ENCODE measurements at places on chromosomes 12 and 14.

- DNase-seq = no peak
These were observed 19.8 kb downstream of the ERG28 start for GRCh38 chr14:75640876-75641275.

- DNase-seq = no peak
These were observed 5.3 kb downstream of the KRT3 start for GRCh38 chr12:52790427-52791270.

GRCh38 chr12:76697849-76698248 is 66.1 kb upstream of the ZDHHC17 start:
- DNase-seq = no peak

DNA sequence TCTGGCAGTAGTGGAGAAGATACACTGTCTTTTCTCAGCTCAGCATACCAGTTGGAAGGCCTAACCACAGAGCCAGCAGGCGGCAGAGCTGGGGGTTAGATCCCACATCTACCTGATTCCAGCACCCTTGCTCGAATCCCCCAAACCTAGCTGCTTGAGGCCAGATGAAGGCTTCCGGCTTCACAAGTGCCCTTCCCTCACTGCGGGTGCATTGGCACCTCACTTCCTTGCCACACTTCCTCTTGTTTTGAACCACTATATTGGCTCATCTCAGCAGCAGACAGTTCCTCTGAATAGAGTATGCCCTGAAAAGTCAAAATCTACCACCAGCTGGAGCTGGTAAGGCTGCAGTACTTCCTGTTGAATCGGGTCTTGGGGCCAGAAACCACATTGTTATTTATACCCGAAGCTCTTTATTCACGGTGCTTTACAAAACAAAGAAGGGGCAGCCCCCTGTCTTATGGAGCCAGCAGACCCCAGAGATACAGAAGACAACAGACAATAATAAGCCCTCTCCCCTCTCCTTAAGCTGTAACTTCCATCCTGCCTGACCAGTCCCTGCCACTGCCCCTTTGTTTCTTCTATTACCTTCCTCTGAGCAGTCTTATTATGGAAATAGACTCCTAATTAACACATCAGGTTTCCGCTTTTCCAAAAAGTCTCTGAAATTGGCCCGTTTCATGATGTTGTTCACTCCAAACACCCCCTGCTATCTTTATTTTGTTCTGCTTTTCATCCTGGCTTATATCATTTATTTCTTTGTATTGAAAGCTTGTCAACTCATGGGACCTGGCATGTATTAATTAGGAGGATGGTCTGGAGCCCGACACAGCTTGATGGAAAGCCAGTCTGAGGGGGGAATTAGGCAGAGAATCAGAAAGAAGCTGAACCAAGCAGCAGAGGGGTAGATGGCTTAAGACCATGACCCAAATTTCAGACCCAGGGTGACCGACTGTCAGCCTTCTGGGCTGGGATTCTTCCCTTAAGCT is 233.5 kb downstream of the EFCAB11 start:
- DNase-seq = no peak

GRCh38 chr12:102474438-102475064 is 5.8 kb downstream of the IGF1 start:
- DNase-seq = no peak

- DNase-seq = peak; percentile 53
These were observed 19.6 kb downstream of the ALDH1L2 start for GRCh38 chr12:105064564-105065178.

DNA sequence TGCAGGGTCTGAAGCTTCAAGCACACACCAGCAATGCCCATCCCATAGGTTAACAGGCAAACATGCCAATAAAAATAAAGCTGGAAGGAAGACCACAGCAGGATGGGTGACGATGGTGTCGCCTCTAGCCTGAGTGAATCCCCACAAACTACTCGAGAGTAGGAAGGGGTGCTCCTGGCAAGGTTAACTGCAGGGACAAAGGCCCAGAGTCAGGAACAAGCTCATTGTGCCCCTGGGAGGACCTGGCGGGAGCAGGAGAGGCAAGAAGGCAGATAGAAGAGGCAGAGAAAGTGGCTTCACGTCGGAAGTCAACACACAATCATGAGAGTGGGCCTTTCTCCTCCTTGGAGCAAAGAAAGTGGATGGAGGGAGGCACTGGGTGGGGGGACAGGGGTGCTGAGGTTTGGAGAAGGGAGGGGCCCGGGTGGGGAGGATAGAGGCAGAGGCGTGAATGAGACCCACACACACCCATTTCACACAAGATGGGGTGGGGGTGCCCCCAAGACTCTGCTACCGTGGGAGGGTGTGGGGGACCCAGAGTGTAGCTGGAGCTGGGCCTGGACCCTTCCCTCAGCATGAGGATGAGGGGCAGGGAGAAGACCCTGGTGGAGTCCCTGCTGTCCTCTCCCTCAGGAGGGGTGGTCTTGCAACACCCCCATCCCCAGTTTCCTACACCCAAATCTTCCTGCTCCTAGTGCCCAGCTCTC is 43.1 kb downstream of the DIO3 start:
- DNase-seq = no peak

DNA sequence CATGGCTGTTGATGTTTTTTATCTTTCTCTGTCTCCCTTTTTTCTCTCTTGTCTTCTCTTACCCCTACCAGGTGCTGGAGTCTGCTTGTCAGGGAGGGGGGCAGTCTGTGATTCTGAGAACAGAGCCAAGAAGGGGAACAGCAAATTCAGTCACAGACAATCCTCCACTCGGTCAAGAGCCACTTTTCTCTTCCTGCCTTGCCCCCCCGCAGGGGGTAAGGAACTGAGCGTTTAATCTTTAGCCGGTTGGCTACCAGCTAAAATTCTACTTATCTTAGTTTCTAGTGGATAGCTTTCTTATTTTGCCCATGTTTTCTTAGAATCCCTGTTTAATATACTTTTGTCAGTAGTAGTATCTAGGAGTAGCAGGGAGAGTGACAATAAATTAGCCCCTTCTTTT is 1.9 kb downstream of the RIMKLB start:
- no peak for DNase-seq

- no peak for DNase-seq
These were observed 84.5 kb upstream of the EGLN3 start for GRCh38 chr14:34035177-34035933.

DNA sequence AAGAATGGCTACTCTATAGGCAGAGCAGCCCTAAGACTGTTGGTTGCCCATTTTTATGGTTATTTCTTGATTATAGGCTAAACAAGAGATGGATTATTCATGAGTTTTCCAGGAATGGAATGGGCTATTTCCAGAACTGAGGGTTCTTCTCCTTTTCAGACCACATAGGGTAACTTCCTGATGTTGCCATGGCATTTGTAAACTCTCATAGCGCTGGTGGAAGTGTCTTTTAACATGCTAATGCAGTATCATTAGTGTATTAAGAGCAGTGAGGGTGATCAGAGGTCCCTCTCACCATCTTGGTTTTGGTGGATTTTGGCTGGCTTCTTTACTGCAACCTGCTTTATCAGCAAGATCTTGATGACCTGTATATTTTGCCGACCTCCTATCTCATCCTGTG is 904.6 kb upstream of the FBXO33 start:
- DNase-seq = no peak

Measured in renal pelvis (tissue), 12 donors.